Karpas-422 (cell line): ENCODE measurements at places on chromosomes 13 and 19. TPM values are rescaled to one million over a fixed set of nuclear protein-coding genes. Genes with fewer than 3 reads are reported as not detected.

The NLRP7 gene
- 0.11 and 0.18 TPM in 2 replicates for total RNA-seq

The SMAD9 gene
- 0.19 TPM in 1 of 2 replicates, not detected in the other for total RNA-seq

The PRSS57 gene
- not detected in 2 replicates for total RNA-seq

The PCDH20 gene
- not detected in 2 replicates for total RNA-seq

The ZNRF4 gene
- total RNA-seq = not detected in 2 replicates

The CYP2A6 gene
- not detected in 2 replicates for total RNA-seq

The ZNF83 gene
- 95.9 and 115 TPM in 2 replicates for total RNA-seq

The LRG1 gene
- total RNA-seq = 0.11 and 0.14 TPM in 2 replicates

The CRX gene
- total RNA-seq = not detected in 2 replicates

The ZNF569 gene
- 13.2 and 16.1 TPM in 2 replicates for total RNA-seq

The TMC4 gene
- total RNA-seq = 6.2 TPM in 1 of 2 replicates, not detected in the other

The CHERP gene
- total RNA-seq = 5.9 and 14.9 TPM in 2 replicates

The NCR1 gene
- total RNA-seq = not detected in 2 replicates

The NCAN gene
- not detected in 2 replicates for total RNA-seq
